Right renal cortex interstitium (tissue), 3 donors: ENCODE measurements at places on chromosomes 4 and X.
A peak's percentile ranks its signal among the peaks of the same experiment; 100 is the strongest.

DNA sequence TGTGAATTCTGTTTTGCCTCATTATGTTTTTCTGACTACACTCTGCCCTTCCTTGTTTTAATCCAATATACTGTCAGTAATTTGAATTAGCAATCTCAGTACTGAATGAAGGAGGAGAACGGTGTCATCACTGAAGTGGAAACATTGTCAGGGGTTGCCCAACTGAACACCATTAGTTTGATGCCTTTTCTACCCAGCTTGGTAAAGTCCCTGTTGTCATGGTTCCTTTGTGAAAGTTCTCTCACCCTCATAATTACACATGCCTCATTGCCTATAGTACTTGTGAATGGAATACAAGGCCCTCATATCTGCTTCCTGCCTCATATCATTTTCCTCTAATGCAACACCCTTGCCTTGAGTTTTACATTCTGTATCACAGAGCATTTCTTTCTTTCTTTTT lies 76.9 kb downstream of the RRAGB start:
- no peak for DNase-seq

GRCh38 chr4:127049526-127049925 lies 583.2 kb upstream of the INTU start:
- DNase-seq = no peak

- no peak for DNase-seq
Measured at GRCh38 chr4:127006446-127006877, 626.3 kb upstream of the INTU start.

DNA sequence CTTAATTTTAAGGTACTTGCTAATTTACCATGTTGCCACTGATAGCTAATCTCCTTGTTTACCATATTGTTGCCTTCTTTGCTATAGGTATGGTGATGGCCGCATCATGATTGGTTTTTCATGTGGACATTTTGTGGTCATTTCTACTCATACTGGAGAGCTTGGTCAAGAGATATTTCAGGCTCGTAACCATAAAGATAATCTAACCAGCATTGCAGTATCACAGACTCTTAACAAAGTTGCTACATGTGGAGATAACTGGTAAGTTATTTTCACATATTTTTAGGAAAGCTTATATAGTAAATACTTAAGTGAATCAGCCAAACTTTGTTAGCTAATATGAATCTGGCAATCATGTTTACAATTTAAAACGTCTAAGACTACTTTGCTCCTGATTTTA lies 23.1 kb downstream of the WDR19 start:
- no peak for DNase-seq

GRCh38 chr4:114924311-114924710 lies 189.1 kb downstream of the NDST4 start:
- no peak for DNase-seq

DNA sequence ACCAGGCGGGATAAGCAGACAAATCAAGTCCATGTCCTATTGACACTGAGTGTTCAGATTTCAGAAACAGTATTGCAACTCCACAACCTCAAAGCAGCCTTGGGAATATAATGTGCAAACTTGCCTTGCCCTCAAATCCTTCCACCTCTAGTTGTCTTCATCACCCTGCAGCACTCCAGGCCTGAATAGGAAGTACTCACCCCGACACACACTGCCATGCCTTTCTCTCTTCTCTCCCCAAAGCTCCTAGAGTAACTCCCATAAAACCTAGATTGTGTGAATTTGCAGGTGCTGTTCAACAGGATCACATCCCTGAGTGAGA lies 19.6 kb downstream of the ACSL1 start:
- DNase-seq = no peak

DNA sequence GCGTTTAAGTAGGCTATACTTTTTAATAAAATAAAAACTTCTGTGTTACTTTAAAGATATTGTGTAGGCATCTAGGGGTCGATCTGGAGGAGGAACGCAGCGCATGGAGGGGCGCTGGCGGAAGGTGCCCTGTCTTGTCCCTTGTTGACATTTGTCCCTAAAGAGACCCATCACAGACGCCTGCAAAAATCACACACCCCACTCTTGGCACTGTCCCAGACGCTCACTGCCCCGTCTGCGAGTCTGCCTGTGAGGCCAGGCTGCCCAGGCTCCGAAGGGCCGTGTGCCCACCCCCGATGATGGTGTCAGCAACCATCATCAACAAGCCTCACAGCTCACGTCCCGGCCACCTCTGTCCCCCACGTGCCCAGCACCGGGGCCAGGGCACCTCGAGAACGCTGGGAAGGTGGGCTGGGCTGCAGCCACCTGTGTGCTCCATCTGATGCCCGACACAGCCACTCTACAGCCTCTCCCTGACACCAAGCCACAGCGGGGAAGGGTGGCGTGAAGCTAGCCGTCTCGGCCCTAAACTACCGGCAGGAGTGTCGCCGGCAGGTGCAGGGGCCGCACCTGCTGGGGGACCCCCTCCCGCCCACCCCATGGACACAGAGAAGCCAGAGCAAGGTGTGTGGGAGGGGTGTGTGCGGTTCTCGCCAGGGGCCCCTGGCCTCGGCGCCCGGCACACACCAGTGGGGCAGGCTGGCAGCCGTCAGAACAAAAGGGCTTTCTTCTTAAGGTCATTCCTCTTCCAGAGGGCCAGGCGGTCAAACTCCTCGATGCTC lies 26.8 kb upstream of the AFAP1 start:
- DNase-seq = no peak

DNA sequence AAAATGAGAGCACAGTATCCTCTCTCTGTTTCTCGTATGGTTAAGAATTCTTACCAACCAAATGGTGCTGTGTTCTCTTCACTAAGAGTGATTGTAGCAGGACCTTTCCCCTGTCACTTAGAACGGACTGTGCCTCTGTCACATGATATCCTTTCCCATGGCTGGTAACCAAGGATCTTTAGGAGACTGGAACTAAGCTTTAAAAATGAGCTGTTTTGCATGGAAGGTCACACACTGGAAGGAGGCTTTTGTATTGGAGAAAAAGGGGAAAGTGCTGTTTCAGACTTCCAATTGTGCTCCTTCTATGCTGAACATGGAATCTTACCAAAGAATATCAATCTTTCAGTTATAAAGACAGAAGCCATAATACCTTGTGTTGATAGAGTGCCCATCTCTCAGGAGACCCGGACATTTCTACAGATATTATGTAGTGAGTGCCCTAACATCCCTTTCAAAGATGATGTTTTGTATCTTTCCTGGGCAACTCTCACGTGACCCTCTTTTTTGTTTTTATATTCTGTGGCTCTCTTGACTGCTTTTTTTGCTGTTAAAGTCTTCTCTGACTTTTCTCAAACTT lies 148.6 kb downstream of the SLC4A4 start:
- peak; percentile 23 for DNase-seq

DNA sequence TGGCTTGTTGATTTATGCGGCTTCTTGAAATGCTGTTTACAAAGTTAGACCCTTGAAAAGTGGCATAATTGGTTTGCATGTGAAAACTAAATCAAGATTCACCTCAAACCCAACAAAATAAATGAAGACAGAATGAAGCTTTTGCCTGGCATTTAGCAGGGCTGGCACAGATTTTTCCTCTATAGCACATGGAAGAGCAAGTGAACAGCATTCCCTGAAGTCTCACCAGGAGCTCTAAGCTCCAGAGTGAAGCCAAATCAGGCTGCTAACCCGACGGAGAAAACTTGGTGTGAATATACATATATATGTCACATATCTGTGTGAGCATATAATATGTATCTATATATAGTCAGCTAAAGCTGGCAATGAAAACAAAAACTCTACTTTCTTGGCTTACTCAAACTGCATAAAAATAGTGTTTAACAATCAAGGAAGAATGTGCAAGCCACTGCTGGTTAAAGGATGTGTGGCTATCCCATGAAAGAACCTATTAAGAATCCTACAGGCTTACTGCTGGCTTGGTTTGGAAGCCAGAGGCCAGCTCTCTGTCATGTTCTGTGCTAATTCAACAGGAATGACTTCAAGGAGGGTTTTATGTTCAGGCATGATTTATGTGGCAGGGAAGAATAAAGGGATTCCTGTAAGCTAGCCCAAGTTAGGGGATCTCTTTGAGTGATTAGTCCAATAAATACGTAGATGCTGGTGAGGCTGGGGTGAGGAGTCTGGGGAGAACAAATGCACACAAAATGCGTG lies 69.9 kb downstream of the MFAP3L start:
- no peak for DNase-seq

DNA sequence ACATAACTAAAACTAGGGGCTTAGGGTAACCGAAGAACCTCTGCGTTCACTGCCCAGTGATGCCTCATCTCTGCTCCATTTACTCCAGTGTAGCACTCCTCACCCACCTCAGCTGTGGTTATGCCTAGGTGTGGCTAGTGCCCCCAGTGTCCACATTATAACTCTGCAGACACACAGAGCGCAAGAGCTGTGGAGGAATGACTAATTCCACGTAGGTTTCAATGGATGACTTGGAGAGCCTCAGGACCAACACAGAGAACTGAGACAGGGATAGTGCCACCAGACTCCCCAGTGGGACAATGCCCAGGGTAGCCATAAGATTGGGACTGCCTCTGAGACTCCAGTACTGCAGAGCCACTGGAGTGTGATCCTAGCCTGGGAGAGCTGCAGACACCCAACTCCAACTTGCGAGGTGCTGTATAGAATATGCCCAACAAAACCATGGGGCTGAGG lies 542.4 kb upstream of the DIPK2B start:
- no peak for DNase-seq

DNA sequence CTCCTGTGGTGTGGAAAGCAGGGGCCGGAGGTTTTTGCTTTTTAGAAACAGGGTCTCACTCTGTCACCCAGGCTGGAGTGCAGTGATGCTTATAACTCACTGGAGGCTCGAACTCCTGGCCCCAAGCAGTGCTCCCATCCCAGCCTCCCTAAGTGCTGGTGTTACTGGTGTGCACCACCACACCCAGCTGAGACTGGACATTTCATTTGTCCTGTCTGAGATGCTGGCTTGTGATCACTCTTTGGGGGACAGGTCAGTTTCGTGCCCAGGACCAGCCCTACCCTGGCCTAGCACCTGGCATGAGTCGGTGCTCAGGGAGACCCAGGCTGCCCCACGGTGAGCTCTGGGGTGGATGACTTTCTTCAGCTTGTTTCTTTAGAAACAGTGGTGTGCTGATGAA lies 11.3 kb downstream of the PSAPL1 start:
- DNase-seq = no peak

GRCh38 chr4:15552557-15553362 lies 83.1 kb downstream of the CC2D2A start:
- no peak for DNase-seq

- DNase-seq = no peak
Measured at GRCh38 chr4:65023883-65024670, 614.8 kb upstream of the TECRL start.

- no peak for DNase-seq
Measured at GRCh38 chr4:108940634-108941033, 177.8 kb upstream of the ETNPPL start.

GRCh38 chr4:7395645-7396044 lies 39.1 kb downstream of the PSAPL1 start:
- DNase-seq = no peak

DNA sequence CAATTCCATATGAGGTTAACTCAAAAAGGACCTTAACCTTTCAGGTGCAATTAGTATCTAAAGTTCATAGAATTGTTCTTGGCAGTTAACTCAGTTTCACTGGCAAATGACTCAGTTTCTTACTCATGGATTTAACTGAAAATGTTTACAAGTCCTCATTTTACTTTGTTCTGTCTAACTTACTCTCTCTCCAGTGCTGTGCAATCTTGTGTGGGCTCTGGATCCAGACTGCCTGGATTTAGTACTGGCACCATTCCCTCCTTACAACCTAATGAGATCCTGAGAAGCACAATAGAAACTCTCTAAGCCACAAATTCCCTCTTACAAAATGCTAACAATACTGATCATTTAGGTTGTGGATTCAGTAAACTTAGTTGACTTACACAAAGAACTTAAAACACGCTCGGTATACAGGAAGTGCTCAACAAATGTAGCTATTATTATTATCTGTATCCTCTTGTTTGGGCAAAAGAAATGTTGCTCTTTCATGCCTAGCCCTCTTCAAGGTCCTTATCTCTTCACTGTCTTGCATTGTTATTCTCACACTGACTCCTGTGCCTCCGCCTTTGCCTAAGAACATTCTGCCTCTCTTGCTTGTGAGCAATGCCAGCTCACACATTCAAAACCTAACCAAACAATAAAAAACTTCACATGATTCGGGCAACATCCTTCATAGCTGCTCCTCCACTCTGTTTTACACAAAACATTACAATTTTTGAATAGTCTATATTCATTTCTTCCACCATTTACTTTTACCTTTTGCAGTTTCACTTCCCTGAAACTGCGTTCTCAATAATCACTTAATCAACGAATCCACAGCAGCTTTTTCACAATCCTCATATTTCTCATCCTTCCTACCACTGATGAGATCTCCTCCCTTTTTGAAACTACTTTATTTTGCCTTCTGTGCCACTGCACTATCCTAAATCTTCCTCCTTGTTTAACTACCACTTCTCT lies 91.8 kb downstream of the PDE5A start:
- no peak for DNase-seq

- no peak for DNase-seq
Measured at GRCh38 chr4:78396613-78397291, 154.8 kb upstream of the ANXA3 start.

DNA sequence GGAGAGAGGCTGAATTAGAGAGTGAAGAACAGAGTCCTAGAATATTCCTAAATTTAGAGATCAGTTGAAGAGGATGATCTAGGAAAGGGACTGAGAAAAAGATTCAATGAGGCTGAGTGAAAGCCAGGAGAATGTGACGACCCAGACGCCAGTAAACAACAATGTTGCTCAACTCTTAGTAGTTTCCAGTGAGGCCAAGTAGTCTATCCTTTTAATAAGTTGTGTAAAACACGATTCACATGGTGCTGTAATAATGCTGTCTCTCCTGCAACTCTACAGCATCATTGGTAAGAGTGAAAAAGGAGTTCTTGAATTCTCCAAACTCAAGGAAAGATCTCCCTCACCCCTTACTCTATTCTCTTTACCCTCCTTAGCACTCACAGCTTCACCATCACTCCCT lies 140.3 kb downstream of the CFAP299 start:
- DNase-seq = no peak

- DNase-seq = no peak
Measured at GRCh38 chr4:140994015-140994414, 139.3 kb downstream of the RNF150 start.

DNA sequence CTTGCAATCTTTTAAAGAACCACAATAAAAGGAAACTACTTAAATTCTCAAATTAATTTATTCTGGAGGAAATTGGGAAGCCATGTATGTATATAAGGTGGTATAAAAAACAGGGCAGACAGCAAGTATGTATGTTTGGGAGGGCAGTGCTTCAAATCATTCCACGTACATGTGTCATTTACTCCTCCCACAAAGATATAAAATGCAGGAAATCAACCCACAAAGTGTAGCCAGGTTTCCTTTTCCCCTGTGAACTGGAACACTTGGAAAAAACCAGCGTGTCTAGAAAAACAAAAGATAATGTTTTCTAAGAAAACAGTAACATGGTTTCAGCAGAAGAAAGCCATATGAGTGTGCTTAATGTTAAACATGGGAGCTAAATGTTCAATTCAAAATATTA lies 156.7 kb upstream of the FAM47A start:
- DNase-seq = no peak

DNA sequence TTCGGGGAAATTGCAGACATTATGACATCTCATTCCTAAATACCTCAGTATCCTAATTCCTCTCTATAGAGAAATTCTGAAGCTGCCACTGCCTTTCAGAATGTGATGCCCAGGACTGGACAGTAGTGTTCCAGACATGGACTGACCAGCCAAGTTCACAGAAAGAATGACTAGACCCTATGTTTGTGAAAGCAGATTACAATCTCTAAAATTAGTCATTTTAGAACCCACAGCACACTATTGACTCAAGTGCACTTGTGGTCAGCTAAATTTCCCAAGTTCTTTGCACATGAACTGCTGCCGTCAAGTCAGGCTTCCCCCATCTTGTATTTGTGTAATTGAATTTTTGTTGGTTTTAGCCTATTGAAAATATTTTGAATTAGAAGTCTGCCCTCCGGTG lies 81.0 kb upstream of the ESX1 start:
- DNase-seq = no peak
